CD4-positive, alpha-beta memory T cell (primary cell): ENCODE measurements at places on chromosomes 7 and 10. TPM values are rescaled to one million over a fixed set of nuclear protein-coding genes. Genes with fewer than 3 reads are reported as not detected.

PNLIP gene
- not detected for polyA plus RNA-seq

ASB10 gene
- not detected for polyA plus RNA-seq

- H3K36me3 ChIP-seq = no peaks in the 10 kb centered on the region
- no peaks in the 10 kb centered on the region for H3K4me1 ChIP-seq
- H3K27me3 ChIP-seq = no peaks in the 10 kb centered on the region
- DNase-seq = no peak
- no peak overlapping the region for H3K4me3 ChIP-seq
- no peak overlapping the region for H3K27ac ChIP-seq
Observed at GRCh38 chr7:146661435-146661834, 544.8 kb downstream of the CNTNAP2 start.

DNA sequence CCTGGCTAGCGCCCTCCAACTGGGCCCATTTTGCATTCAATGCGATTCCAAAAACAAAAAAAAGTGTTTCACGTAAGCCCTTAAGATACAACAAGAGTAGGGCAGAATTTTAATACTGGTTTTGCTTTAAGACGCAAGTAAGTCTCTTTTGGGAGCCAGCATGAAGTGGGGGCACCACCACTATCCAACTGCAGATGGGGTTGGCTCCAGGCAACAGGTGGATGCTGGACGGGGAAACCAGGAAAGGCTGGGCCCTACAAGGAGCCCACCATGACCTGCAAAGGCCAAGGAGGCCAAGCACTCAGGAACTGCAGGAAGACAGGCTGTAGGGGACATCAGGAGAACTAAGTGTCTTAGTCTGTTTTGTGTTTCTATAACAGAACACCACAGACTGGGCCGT, 86.5 kb upstream of the INSIG1 start:
- H3K27me3 ChIP-seq = no peaks in the 10 kb centered on the region
- peaks cover 4% of the 10 kb centered on the region for H3K4me1 ChIP-seq
- no peak overlapping the region for H3K4me3 ChIP-seq
- H3K27ac ChIP-seq = no peak overlapping the region

GRCh38 chr7:140159497-140159896, 17.3 kb downstream of the KDM7A start:
- no peaks in the 10 kb centered on the region for H3K27me3 ChIP-seq
- H3K36me3 ChIP-seq = no peaks in the 10 kb centered on the region
- H3K27ac ChIP-seq = no peak overlapping the region
- DNase-seq = no peak
- H3K4me3 ChIP-seq = no peak overlapping the region
